Bladder microvascular endothelial cell (primary cell): ENCODE measurements at places on chromosomes 11 and 22. TPM values are rescaled to one million over a fixed set of nuclear protein-coding genes. Genes with fewer than 3 reads are reported as not detected.

OR52M1 gene
- not detected in 2 replicates for total RNA-seq

OLFML1 gene
- total RNA-seq = under 0.01 and 0.06 TPM in 2 replicates

IFITM10 gene
- 0.25 TPM in 1 of 2 replicates, not detected in the other for total RNA-seq

CARD18 gene
- not detected in 2 replicates for total RNA-seq

SPI1 gene
- total RNA-seq = not detected in 2 replicates

KBTBD3 gene
- total RNA-seq = 2.4 and 4.7 TPM in 2 replicates

HEPN1 gene
- total RNA-seq = 1.2 TPM in 1 of 2 replicates, not detected in the other

PAX6 gene
- total RNA-seq = 0.13 TPM in 1 of 2 replicates, not detected in the other

VWCE gene
- total RNA-seq = 5.0 and 13.3 TPM in 2 replicates

SLC15A3 gene
- total RNA-seq = 11.5 and 13.2 TPM in 2 replicates

RBMXL2 gene
- not detected in 2 replicates for total RNA-seq

YAP1 gene
- total RNA-seq = 16.7 and 84.0 TPM in 2 replicates

SF1 gene
- total RNA-seq = 60.1 and 133 TPM in 2 replicates

MS4A2 gene
- not detected in 2 replicates for total RNA-seq

SNAP29 gene
- 4.2 and 4.8 TPM in 2 replicates for total RNA-seq

SOX10 gene
- total RNA-seq = not detected in 2 replicates

KCNQ1OT1 gene
- 0.32 and 2.6 TPM in 2 replicates for total RNA-seq

CRYBA4 gene
- total RNA-seq = not detected in 2 replicates

LGALS1 gene
- total RNA-seq = 4,257 and 8,992 TPM in 2 replicates

UBQLNL gene
- not detected in 2 replicates for total RNA-seq

MYO18B gene
- not detected in 2 replicates for total RNA-seq

DRD2 gene
- total RNA-seq = not detected in 2 replicates

A4GALT gene
- total RNA-seq = 24.8 and 54.1 TPM in 2 replicates

PKNOX2 gene
- not detected in 2 replicates for total RNA-seq
